ENCODE measurements at places on chromosomes 5 and 9.

- no peak for DNase-seq
Measured at GRCh38 chr5:149313151-149313841, 32.0 kb upstream of the GRPEL2 start.

GRCh38 chr5:74640450-74640953 is at the start of gene ENC1:
TSS of gene ENC1 (minus strand) at chr5:74640728. CDS start at chr5:74636485, 4,243 bp downstream.
- peak; percentile 87 for DNase-seq

GRCh38 chr5:4947893-4948536 is 192.1 kb upstream of the ADAMTS16 start:
- DNase-seq, result no peak

GRCh38 chr9:107584186-107584585 is 94.6 kb upstream of the KLF4 start:
- no peak for DNase-seq

- no peak for DNase-seq
Measured at GRCh38 chr9:132732326-132733259, 62.3 kb downstream of the GTF3C4 start.

GRCh38 chr5:116621599-116621998 is 47.0 kb upstream of the SEMA6A start:
- DNase-seq, result no peak

DNA sequence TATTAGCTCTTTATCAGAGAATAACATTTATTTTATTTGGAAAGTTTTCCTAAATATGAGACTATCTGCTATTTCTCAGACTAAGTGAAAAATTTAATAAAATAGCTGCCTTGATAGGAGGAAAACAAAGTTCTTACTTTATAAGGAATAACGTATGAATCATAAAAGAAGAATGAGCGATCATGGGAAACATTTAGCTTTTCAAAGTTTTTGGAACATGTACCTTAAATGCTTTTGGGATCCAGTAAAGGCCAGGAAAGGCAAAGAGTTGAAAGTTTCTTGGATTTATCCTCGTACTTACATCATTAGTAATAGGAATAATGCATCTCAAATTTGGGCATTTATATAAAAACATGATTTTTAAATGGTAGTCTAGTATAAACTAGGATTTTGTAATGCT is 19.4 kb downstream of the OGN start:
- no peak for DNase-seq

GRCh38 chr9:108056805-108057386 is 567.3 kb upstream of the KLF4 start:
- no peak for DNase-seq

DNA sequence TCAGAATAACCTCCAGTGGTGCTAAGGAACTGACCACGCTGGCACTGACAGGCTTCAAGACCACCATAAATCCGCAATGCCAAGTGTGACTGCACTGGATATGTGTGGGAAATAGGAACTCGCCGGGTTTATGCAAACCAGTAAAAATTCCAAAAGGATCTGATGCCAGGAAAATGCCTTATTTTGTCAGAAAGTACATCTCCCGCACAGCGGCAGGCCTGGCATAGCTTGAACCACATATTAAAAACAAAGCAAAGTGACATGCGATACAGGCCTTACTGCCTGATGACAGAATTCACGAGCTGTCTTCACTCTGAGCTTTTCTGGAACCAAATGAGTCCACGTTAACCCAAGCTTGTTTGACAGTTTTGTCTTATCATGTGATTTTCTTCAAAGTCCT is 139.6 kb downstream of the GLIS3 start:
- DNase-seq, result no peak

- no peak for DNase-seq
Measured at GRCh38 chr5:114185274-114185673, 176.6 kb upstream of the KCNN2 start.
